Activated naive CD8-positive, alpha-beta T cell treated with anti-CD3 and anti-CD28 coated beads, Interleukin-2, amount 50 U/mL, for 24 hours (primary cell): ENCODE measurements at places on chromosomes 7 and 10.

DNA sequence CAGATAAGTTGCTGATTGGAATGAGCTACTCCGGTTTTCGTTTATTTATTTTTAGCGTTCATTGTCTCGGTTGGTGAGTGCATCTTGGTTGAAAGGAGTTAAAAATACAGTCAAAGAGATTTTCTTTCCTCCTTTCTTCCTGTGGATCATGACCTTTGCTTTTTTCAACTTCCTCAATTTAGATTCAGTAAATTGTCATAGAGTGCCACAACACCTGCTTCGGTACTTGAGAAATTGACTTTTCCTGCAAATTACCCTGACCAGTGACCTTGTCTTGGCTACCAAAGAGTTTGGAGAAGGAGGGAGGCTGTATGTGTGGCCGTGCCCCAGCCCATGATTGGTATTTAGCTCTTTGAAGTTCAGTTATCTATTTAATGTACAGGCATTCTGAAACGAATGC lies 128.7 kb downstream of the FAM204A start:
- H3K27me3 ChIP-seq: peaks cover 13% of the 10 kb centered on the region
- no peak for DNase-seq
- no peak overlapping the region for H3K27ac ChIP-seq
- H3K4me1 ChIP-seq: peaks cover 2% of the 10 kb centered on the region

GRCh38 chr7:102152672-102153598 lies 133.7 kb upstream of the SH2B2 start:
- peak overlapping the region; percentile 35 for H3K27ac ChIP-seq
- no peaks in the 10 kb centered on the region for H3K4me1 ChIP-seq
- peaks cover 2% of the 10 kb centered on the region for H3K36me3 ChIP-seq
- H3K27me3 ChIP-seq: no peaks in the 10 kb centered on the region
- no peak for DNase-seq

DNA sequence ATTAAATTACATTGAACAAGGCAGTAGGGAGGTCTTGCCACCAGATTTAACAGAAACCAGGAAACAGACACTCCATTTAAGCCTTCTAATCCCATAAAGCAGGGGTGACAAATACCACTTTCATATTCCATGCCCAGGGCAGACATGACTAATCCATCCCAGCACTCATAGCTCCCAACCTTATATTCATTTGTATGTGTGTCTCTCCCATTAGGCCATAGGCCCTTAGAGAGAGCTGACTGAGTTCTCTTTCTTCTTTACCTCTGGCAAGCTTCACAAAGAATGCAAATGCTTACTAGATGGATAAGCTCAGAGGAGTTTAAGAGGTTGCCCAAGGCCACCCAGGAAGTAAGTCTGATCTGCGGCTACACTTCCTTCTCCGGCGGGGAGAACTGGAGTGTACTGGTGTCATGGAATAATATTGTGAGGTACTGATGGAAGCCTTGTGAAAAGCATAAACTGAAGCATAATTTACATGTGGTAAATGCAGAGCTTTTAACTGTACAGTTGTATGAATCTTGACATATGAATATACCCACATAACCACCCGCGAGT lies 239.7 kb upstream of the HABP2 start:
- H3K4me1 ChIP-seq: peaks cover 2% of the 10 kb centered on the region
- H3K27me3 ChIP-seq: peaks cover 6% of the 10 kb centered on the region
- DNase-seq: no peak
- no peak overlapping the region for H3K27ac ChIP-seq
- no peak overlapping the region for H3K4me3 ChIP-seq

DNA sequence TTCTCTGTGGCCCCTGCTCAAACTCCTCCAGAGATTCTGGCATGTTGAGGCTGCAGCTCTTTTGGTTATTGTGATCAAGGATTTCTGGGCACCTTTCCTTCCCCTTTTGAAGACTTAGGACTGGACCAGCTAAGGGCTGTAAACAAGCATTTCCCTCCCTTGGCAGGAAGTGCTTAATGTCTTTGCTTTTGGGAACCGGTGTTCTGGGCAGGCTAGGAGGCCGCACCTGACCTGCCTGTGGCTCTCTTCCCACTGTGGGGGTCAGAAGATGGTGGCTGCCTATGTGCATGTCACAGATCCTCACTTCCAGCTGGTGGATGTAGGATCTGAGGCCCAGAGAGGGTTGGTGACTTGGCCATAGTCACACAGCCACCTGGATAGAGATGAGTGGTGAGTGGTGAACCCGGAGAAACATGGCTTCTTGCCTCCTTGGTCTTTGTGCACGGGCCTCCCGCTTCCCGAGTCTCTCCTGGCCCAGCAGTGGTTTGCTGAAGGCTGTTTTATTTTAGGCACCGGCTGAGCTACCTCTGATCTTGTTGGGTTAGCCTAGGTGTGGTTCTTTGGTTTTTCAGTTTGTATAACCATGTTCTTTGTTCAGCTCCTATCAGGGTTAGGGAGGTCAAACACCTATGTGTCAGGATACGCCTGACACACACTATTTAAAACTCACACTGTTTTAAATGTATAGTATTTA lies 82.0 kb downstream of the GRK5 start:
- no peak for DNase-seq
- H3K27me3 ChIP-seq: no peaks in the 10 kb centered on the region
- H3K4me3 ChIP-seq: no peak overlapping the region
- H3K27ac ChIP-seq: no peak overlapping the region
- peaks cover 75% of the 10 kb centered on the region for H3K4me1 ChIP-seq
- H3K36me3 ChIP-seq: no peaks in the 10 kb centered on the region

- no peak for DNase-seq
- H3K4me3 ChIP-seq: no peak overlapping the region
- no peak overlapping the region for H3K27ac ChIP-seq
- H3K27me3 ChIP-seq: no peaks in the 10 kb centered on the region
Observed at GRCh38 chr7:119545118-119545517, 727.9 kb upstream of the KCND2 start.

DNA sequence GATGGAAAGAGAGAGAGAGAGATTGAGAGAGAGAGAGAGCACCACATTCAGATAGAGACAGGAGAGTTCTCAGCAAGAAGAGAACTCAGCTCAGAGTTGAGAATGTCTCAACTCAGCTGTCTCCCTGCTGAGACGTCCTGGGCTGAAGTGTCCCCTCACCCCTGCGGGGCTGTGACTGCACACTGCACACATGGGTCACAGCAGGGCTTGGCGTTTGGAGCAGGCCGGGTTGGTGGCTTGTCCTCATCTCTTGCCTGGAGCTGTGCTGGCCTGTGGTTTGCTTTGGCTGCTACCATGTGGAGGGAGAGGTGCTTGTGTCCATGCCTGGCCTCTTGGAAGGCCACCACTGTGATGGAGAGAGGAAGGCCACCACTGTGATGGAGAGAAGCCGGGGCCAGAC lies 167.9 kb downstream of the RNF216 start:
- H3K27me3 ChIP-seq: no peaks in the 10 kb centered on the region
- no peak overlapping the region for H3K4me3 ChIP-seq
- no peak overlapping the region for H3K27ac ChIP-seq
- DNase-seq: no peak

DNA sequence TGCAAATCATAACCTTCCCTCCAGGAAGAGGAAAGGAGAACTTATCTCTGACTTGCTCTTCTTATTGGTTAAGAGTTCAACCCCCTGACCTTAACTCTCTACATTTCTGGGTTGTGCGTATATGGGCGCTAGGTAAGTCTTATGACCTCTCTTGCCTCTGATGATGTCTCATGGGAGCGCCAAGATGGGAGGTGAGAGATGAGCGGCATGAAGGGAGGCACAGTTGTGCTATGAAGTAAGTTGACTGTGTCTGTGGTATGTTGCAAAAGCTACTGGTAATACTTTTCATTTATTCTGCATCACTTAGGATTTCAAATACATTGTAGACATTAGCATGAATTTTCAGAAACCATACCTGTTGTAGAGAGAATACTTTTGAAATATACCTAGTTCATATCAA lies 59.0 kb downstream of the EXOC6 start:
- H3K27ac ChIP-seq: no peak overlapping the region
- peaks cover 17% of the 10 kb centered on the region for H3K36me3 ChIP-seq
- H3K27me3 ChIP-seq: no peaks in the 10 kb centered on the region
- no peak for DNase-seq
- H3K4me3 ChIP-seq: no peak overlapping the region
- H3K4me1 ChIP-seq: peaks cover 5% of the 10 kb centered on the region

DNA sequence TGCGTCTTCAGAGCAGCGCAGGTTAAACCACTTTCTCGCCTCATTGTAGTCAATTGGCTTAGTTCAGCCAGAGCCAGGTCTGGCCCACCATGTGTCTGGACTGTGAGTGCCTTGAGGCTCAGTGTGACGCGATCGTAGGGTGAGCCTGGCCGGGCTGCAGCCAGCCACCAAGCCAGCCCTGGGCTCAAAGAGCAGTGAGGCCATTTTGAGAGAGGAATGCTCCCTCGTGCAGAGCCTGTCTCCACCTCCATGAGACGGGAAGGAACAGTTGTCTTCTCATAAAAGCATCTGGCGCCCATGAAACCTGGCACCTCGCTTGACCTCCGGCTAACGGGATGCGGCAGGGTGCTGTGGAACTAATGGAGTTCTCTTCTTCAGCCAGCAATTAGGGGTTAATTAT lies 34.5 kb downstream of the LHPP start:
- no peak for DNase-seq
- H3K4me3 ChIP-seq: no peak overlapping the region
- peaks cover 12% of the 10 kb centered on the region for H3K4me1 ChIP-seq
- peaks cover 13% of the 10 kb centered on the region for H3K36me3 ChIP-seq
- H3K27ac ChIP-seq: no peak overlapping the region
- no peaks in the 10 kb centered on the region for H3K27me3 ChIP-seq

GRCh38 chr10:71809628-71810027 lies 36.3 kb upstream of the VSIR start:
- no peaks in the 10 kb centered on the region for H3K36me3 ChIP-seq
- no peak overlapping the region for H3K27ac ChIP-seq
- no peaks in the 10 kb centered on the region for H3K27me3 ChIP-seq
- H3K4me3 ChIP-seq: no peak overlapping the region

DNA sequence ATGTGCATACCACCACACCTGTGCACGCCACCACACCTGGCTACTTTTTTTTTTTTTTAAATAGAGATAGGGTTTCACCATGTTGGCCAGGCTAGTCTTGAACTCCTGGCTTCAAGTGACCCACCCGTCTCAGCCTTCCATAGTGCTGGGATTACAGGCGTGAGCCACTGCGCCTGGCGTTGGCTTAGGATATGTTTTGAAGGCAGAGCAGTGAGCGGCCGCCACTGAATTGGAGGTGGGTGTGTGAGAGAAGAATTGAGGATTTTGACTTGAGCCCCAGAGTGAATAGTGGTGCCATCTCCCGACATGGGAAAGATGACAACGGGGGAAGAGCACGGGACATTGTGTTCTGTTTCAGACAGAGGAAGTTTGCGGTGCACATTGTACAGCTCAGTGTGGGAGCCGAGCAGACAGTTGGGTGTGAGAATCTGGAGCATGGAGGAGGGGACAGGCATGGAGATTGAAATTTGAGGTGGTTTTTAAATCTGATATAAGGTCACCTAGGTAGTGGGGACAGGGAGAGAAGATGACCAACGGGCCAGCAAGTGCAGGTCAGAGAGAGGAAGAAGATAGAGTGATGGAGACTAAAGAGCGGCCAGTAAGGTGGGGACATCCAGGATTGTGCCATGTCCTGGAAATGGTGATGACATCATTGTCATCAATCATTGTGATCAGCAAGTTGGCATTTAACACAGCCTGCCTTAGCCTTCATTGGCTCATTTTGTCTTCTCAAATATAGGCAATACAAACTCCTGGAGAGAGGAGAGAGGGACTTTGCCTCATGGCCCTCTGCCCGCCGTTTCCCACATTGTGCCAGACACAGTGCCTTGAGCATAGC lies 35.8 kb downstream of the VWA2 start:
- no peak overlapping the region for H3K4me3 ChIP-seq
- H3K4me1 ChIP-seq: no peaks in the 10 kb centered on the region
- H3K27me3 ChIP-seq: peaks cover 6% of the 10 kb centered on the region
- H3K36me3 ChIP-seq: no peaks in the 10 kb centered on the region
